ENCODE measurements at places on chromosomes 6 and 20.

- no peak for DNase-seq
These were observed 490.9 kb upstream of the SOX4 start for GRCh38 chr6:21102624-21103023.

DNA sequence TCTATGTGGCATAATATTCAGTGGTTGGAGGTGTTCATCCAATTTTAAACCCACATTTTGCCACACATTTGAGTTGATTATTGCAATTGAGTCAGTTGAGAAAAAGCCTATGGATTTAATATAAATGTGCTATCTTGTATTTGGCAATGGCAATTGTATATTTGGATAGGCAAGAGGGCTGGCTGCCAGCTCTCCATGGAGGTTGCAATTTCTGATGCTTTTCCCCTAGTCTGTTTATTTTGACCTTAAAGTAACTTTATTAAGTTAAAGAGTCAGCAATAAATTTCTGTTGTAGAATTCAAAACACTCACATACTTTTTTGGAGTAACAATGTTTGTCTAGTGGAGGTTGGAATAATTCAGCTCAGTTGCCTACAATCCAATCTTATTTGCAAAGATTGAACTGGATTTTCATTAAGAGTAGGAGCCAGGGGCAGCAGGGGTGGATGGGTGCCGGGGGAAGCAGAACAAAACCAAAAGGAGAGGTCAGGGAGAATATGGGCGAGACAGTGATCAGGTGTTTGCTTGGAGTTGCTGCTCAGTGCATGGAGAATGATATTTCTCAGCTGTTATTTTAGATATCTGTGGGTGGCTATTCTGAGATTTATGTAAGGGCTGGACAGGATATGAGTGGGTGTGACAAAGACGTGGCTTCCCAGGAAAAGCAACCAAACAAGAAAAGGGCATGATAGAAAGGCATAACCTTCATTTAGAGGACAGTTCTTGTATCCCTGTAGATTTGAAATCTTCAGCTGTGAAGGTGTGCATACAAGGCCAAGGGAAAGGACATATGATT lies 163.0 kb downstream of the HDGFL1 start:
- DNase-seq: no peak

- DNase-seq: no peak
These were observed 37.7 kb downstream of the PMEPA1 start for GRCh38 chr20:57672164-57672563.

DNA sequence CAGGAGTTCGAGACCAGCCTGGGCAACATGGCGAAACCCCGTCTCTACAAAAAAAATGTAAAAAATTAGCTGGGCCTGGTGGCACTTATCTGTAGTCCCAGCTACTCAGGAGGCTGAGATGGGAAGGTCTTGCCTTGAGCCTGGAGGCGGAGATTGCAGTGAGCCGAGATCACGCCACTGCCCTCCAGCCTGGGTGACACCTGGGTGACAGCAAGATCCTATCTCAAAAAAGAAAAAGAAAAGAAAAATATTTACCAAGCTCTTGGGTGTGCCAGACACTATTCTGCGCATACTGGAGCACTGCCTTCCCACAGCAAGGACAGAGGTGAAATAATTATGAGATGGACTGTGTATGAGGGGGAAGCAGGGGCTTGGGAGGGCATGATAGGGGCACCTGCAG lies 19.6 kb downstream of the POFUT1 start:
- DNase-seq: no peak

GRCh38 chr6:13935190-13935880 lies 10.6 kb downstream of the RNF182 start:
- no peak for DNase-seq

DNA sequence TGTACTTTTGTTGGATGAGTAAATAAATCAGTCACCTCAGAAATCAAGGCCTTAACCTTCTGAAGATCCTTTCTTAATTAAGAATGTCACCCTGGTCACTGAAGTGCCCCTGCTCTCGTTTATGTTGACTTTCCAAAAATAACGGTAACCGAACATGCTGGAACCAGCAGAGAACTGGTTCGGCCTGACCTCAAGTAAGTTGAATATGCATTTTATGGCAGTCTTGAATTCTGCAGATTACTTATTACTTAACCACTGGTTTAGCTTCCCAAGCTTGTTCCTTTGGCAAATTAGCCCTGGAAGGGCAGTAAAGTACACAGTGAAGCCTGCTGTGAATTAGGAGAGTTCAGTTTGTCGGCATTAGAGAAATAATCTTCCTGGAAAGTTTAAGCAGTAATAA lies 12.2 kb downstream of the MAPRE1 start:
- DNase-seq: no peak

GRCh38 chr6:21836277-21836676 lies 242.7 kb downstream of the SOX4 start:
- no peak for DNase-seq

GRCh38 chr6:144343701-144344428 lies 58.7 kb downstream of the UTRN start:
- DNase-seq: no peak

DNA sequence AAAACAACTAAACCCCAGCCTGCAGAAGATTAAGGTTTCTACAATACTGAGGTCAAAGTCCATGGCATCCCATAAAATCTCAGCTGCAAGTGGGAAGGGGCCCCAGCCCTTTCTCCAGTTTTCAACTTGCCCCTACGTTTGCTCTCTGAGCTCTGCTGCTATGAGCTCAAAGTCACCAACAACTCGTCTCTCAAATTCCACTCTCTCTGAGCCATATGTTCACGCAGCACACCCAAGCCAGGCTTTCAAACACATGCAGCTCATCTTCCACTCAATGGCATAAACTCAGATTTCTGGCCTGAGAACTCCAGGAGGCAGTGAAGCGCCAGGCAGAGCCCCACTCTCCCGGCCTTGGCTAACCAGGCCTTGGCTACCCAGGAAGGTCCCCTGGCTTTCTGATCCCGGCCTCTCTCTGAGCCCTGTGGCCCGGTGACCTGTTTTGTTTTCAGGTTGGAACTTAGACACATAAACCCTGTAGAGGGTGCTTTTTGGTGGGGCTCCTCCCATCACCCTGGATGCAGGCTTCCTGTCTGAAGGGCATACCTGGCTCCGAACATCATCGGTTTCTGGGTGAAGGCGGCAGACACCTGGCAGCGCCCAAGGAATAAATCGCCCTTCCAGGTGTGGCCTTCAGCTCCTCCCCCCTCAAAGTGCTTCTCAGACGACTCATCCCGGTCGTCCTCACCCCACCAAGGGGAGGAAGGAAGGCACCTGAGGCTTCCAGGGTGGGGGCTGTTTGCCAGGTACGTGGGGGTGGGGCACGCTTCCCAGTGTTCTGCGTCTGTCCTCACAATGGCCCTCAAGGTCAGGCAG lies 12.4 kb downstream of the SLC22A23 start:
- DNase-seq: no peak

DNA sequence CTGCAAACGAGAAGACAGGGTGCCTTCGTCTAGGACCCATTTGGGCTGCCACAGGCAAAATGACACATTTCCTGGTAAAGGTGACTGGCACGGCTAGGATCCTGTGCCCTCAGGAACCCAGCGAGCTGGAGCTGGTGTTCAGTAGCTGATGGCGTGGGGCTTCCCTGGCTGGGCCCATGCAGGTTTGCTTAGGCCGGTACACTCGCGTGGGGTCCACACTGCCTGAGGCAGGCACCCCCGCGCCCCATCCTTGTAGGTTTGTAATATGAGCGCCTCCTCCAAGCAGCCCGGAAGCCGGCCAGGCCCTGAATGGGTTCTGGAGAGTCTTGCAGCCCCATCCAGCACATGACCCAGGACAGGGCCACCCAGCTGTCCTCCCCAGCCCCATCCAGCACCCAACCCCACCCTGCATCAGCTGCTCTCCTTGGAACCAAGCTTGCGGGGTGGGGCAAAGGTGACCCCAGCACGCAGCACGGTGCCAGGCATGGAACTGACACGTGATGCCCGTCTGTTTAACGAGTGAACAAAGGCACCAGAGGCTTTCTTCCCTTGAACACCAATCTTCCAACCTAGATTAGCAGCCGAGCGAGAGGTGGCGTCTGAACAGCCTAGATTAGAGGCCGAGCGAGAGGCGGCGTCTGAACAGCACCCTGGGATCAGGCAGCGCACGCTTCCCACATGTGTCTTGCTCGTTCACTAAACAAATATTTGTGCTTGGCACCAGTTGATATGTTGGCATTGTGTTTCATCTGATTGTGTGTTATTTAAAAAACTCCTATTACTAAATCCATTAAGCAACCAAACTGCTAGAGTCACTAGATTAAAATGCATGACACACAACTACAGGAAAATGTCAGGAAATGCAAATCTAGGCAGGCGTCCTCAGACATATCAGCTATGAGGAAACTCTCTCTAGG lies 112.1 kb downstream of the DLL1 start:
- no peak for DNase-seq

GRCh38 chr20:44066645-44067606 lies 120.1 kb downstream of the JPH2 start:
- no peak for DNase-seq

GRCh38 chr20:25247518-25247955 lies 348 bp upstream of the PYGB start:
- DNase-seq: no peak

DNA sequence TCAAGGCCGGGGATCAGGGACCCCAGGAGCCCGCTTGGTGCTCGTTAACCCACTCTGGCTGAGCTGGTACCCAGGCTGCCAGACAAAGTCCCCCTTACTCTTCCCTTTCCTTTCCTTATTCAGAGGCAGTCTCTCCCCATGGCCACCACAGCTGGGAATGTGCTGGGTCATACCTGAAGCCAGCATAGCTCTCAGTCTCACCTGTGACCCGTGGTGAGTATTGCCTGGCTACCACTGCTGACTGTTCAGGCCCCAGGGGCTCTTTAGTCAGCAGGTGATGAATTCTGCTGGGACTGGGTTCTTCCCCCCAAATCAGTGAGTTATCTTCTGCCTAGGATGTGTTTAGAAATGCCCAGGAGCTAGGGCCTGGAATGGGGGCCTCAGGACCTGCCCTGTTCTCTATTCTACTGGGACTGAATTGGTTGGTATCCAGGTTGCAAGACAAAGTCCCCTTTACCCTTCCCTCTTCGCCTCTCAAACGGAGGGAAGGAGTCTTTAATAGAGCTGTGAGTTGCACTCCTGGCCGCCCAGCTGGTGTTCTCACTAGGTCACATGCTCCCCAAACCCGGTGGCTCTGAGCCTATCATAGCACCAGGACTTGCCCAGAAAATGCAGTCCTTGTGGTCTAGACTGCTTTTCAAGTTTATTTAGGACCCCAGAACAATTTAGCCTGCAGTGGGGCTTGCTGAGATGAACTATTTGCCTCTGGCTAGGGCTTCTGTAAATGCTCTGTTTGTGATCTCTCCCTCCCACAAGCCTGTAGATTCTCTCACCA lies 64.6 kb downstream of the MYO6 start:
- DNase-seq: no peak

DNA sequence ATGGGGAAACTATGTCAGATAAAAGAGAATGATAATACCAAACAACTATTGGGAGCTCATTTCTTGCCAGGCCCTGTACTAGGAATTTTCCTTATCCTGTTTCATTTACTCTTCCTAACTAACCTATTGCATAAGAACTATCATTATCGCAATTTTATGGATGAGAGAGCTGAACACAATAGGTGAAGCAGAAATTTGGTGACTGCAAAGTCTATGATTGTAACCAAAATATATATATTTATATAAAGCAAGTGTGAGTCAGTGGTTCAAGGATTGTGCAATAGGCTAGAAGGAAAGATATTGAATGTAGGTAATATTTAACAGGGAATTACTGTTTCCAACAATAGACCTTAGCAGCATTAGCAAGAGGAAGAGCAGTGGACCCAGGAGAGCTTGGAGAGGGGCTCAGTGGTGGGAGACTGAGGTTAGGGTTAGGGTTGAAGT lies 181.1 kb upstream of the TENT5A start:
- no peak for DNase-seq

GRCh38 chr6:21604081-21604480 lies 10.5 kb downstream of the SOX4 start:
- DNase-seq: no peak

DNA sequence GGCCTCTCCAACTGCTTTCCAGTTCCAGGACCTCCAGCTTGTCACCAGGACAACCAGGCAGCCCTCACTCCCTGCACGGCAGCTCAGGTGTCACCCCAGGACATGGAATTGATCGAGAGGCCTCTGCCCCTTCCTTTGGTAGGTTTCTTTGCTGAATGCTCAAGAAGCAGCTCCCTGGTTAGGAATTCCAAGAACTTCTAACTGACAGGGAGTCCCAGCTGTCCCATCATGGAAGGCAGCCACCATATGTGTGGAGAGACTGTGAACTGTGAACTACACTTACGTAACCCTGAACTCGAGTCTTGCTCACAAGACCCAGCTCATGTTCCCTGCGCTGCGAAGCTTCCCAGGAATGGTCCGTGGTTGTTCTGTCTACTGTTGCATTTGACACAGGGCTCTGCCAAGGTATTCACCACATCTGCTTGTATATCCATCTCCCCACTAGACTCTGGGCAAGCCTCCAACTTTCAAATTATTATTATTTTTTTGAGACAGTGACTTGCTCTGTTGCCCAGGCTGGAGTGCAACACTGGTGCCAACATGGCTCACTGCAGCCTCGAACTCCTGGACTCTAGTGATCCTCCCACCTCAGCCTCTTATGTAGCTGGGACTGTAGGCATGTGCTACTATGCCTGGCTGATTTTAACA lies 35.7 kb downstream of the MGME1 start:
- DNase-seq: no peak

- no peak for DNase-seq
These were observed 4.7 kb upstream of the ECHDC1 start for GRCh38 chr6:127348028-127348661.

- DNase-seq: no peak
These were observed 25.3 kb downstream of the ZNF217 start for GRCh38 chr20:53568351-53568750.

GRCh38 chr6:134196568-134197193 lies 121.2 kb downstream of the SGK1 start:
- DNase-seq: no peak

DNA sequence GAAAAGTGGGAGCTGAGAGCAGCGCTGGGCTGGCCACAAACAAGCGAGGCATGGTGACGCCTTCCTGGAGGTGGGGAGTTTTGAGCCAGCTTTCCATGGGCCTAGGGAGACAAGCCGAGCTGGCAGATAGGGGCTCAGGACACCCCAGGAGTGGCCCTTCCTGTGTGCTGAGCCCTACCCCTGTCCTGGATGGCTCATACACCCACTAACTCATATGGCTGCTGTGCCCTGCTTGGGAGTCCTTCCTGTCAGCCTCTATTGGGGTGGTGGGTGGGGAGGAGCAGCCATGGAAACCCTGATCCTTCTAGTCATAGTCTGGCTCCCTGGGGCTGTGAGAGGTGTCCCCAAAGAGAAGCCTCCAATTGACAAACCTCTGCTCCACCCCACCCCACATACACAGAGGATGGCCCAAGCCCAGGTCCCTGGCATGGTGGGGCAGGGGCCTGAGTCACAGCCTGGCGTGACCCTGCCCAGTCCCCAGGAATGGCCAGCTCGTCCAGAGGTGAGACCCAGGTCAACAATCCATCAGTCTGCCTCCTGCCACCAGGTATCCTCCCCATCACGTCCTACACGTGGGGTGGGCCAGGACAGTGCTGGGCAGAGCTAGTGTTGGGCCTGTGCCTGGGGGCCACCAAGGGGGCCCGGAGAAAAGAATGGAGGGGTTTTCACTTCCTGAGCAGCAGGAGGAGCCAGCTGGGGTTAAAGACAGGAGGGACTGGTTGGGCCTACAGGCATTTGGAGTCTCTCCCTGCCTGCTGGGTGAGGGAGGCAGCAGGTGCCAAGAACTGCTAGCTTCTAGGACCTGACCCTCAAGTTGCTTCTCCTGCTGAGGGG lies 52.2 kb downstream of the MRPL14 start:
- no peak for DNase-seq

GRCh38 chr6:147449405-147450161 lies 58.9 kb upstream of the SAMD5 start:
- no peak for DNase-seq

GRCh38 chr6:39377539-39377950 lies 55.0 kb upstream of the KCNK16 start:
- peak; percentile 49 for DNase-seq

GRCh38 chr20:53220482-53221307 lies 248.5 kb downstream of the TSHZ2 start:
- DNase-seq: no peak
